ENCODE measurements at places on chromosomes 7 and 10. TPM values are rescaled to one million over a fixed set of nuclear protein-coding genes. Genes with fewer than 3 reads are reported as not detected.

DNA sequence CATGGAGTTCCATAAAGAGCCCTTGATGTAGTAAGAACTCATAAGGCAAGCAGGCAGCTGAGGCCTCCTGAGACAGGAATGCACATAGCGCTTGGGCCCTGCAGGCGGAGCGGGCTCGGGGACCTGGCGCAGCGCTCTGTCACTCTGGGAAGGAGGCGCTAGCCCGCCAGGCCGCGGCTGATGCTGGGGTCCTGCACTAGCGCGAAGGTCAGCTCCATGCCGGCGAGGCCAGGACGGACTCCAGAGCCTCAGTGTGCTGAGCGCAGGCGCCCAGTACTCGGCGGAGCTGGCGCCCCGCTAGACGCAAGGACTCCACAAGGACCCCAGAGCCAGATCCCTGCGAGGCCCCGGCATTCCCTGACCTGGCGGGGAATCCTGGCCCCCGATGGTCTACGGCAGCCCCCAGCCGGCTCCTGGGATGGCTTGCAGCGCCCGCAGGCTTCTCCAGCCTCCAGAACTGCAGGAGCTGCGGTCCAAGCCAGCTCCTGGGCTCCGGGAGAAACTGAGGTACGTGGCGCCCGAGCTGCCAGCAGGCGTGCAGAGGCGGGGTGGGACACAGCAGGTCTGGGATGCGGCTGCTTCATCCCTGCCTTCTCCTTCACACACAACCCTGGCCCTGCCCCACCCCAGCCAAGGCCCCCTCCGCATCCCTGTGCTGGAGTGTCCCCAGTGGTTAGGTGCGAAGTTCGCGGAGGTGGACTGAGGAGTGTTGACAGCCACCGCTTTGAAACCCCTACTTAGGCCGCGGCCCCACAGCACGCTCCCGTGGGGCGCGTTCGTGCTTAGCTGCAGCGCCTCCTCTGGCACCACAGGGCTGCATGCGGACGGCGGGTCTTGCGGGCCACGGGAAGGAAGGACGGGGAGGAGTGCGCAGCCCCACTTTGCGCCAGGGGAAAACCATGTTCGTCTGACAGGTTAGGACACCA lies 761.5 kb upstream of the POM121L12 start:
- no peaks in the 10 kb centered on the region for H3K4me1 ChIP-seq
- no peak overlapping the region for H3K27ac ChIP-seq
- no peak for DNase-seq
- no peak overlapping the region for H3K4me3 ChIP-seq

DNA sequence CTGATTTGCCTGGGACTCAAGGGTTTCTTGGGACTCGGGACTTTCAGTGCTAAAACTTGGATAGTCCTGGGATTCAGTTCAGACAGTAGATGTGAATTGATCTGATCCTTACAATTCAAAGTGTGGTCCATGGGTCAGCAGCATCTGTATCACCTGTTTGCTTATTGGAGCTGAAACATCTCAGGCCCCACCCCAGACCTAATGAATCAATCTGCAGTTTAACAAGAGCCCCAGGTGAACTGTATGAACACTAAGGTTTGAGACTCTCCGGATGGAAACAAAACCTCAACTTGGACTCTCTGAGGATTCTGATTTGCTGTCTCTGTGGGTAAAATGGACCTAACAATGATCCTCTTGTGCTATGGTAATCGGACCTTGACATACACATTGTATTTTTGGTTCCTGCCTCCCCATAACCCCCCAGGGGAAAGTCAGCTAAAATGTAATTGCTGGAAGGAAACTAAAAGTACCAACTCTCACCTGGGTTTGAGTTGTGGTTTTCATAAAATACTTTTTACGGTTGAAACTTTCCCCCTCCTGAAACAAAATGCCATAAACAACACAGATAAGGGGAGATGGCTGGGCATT lies 11.7 kb downstream of the CYP26A1 start:
- H3K4me1 ChIP-seq = peaks cover 3% of the 10 kb centered on the region
- H3K27me3 ChIP-seq = peaks cover 16% of the 10 kb centered on the region
- H3K4me3 ChIP-seq = no peak overlapping the region
- H3K27ac ChIP-seq = no peak overlapping the region

- no peak for DNase-seq
- no peak overlapping the region for H3K4me3 ChIP-seq
- no peaks in the 10 kb centered on the region for H3K27me3 ChIP-seq
- H3K36me3 ChIP-seq = peaks cover 37% of the 10 kb centered on the region
These were observed 4.0 kb downstream of the ZNF511 start for GRCh38 chr10:133312769-133313145.

- H3K4me3 ChIP-seq = no peak overlapping the region
- no peaks in the 10 kb centered on the region for H3K27me3 ChIP-seq
- H3K27ac ChIP-seq = no peak overlapping the region
- no peaks in the 10 kb centered on the region for H3K36me3 ChIP-seq
These were observed 19.3 kb downstream of the AOC1 start for GRCh38 chr7:150871601-150872000.

SFXN2 gene
- 11.3 TPM for total RNA-seq

EEF1AKMT2 gene
- 12.5 TPM for total RNA-seq

- H3K36me3 ChIP-seq = peaks cover 8% of the 10 kb centered on the region
- no peaks in the 10 kb centered on the region for H3K4me1 ChIP-seq
- DNase-seq = peak; percentile 7
- H3K27me3 ChIP-seq = no peaks in the 10 kb centered on the region
These were observed 61.1 kb downstream of the SGCE start for GRCh38 chr7:94594882-94595281.

- H3K27ac ChIP-seq = peak overlapping the region; percentile 39
- no peak for DNase-seq
- H3K4me3 ChIP-seq = no peak overlapping the region
- no peaks in the 10 kb centered on the region for H3K27me3 ChIP-seq
- H3K36me3 ChIP-seq = no peaks in the 10 kb centered on the region
These were observed 5.1 kb downstream of the PRXL2A start for GRCh38 chr10:80413271-80413996.

GJD4 gene
- total RNA-seq = not detected

DNA sequence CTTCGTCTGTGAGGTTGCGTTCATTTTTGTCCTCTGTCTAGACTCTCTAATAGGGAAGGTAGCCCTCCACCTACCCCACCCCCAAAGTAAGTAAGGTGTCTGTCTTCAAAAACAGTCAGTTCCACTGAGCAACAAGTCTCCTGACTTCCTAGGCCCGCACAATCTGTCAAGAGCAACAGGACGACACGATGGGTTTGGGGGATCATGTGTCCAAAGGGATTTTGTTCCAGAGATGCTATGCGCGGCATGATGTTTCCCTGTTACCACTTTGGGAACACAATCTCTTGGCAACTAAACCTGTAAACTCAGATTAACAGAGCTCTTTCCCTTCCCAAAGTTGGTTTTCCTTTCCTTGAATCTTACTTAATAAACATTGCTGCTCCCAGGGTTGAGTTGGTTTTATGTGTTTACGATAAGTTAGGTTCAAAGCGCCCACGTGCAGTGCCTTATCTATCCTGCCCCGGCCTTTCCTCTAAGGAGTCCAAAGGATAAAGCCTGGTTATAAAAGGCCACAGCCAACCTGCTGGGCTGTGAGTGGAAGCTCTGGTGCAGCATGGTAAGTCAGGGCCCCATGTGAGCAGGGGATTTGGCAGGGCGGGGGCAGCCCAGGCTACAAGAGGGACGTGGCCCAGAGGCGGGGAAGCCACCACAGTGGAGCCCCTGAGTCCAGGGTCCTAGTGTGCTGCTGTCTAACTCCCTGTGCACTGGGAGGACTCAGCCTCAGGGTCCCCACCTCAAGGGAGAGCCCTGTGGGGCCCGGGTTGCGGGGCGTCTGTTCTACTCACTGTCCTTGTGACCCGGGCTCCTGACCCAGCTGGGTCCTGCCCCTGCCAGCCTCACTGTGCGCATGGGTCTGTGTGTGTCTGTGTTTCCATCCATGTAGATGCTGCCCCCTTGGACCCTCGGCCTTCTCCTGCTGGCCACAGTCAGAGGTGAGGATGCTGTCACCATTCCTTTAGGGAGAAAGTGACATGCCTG lies at the start of gene PNLIPRP2:
TSS of gene PNLIPRP2 (plus strand) at position 531 of the 978 bp plus-strand sequence.
- H3K27ac ChIP-seq = no peak within 1 kb of the TSS
- peaks cover 6% of the 10 kb centered on the region for H3K4me1 ChIP-seq
- peak; percentile 88 for DNase-seq
- H3K27me3 ChIP-seq = no peaks in the 10 kb centered on the region

- no peaks in the 10 kb centered on the region for H3K27me3 ChIP-seq
- H3K4me3 ChIP-seq = no peak overlapping the region
- DNase-seq = no peak
- no peaks in the 10 kb centered on the region for H3K36me3 ChIP-seq
- no peaks in the 10 kb centered on the region for H3K4me1 ChIP-seq
These were observed 545.9 kb downstream of the SORCS1 start for GRCh38 chr10:106618646-106619045.

DNA sequence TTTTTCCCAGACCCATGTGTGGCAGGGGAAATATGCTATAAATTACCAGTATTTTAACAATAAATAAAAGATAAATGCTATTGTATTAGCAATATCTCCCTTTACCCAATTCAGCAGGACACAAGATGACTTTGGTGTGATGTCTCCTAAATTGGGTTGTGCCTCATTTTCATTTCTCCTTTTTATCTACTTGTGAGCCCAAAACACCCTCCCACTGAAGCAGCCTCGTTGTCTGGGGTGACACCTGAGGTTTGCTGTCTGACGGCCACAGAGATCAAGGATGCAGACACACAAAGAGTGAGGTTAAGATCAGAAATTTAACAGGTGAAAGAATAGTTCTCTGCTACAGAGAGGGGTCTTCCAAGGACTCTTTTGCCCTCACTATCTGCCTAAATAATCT lies 27.1 kb upstream of the CC2D2B start:
- no peak for DNase-seq
- peaks cover 7% of the 10 kb centered on the region for H3K36me3 ChIP-seq
- H3K27me3 ChIP-seq = no peaks in the 10 kb centered on the region
- no peak overlapping the region for H3K27ac ChIP-seq
- H3K4me3 ChIP-seq = no peak overlapping the region

OPALIN gene
- not detected for total RNA-seq

KDM7A gene
- 22.8 TPM for total RNA-seq

DNA sequence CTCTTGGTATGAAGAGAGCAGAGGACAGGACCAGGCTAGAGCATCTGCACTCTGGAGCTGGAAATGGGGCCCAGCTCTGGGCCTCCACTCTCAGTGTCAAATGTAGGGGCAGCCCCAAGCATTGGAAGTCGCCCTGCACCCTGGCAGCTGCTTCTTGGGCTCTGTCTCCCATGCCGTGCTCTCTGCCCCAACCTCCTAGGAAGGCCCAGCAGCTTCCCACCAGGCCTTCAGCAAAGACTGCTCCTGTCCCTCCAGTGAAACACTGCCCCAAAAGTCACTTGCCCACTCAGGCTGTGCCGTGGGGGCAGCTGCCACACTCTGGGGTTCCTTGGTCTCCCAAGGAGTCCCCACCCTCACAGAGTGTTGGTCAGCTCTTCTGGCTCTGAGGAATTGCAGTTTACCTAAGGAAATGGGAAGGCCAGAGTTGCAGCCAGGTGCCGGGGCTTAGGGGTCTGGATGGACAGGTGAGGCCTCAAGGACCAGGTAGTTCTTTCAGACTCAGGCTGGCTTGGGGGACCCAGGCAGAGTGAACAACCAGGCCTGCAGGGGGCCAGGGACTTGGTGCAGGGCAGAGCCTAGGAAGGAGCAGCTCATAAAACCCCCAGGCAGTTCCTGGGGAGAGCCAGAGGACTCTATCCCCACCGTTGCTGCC lies 9.4 kb upstream of the OPN4 start:
- H3K27me3 ChIP-seq = no peaks in the 10 kb centered on the region
- no peak overlapping the region for H3K27ac ChIP-seq
- H3K36me3 ChIP-seq = no peaks in the 10 kb centered on the region

- H3K4me3 ChIP-seq = no peak overlapping the region
- no peaks in the 10 kb centered on the region for H3K4me1 ChIP-seq
- H3K27me3 ChIP-seq = no peaks in the 10 kb centered on the region
- no peaks in the 10 kb centered on the region for H3K36me3 ChIP-seq
- H3K27ac ChIP-seq = no peak overlapping the region
These were observed 104.4 kb upstream of the FAM3C start for GRCh38 chr7:121500360-121501058.

MEOX2 gene
- total RNA-seq = not detected

GRCh38 chr7:150385302-150385723 lies 6.2 kb downstream of the ZNF775 start:
- no peak for DNase-seq
- no peak overlapping the region for H3K27ac ChIP-seq
- H3K36me3 ChIP-seq = peaks cover 4% of the 10 kb centered on the region
- no peak overlapping the region for H3K4me3 ChIP-seq
- H3K4me1 ChIP-seq = peaks cover 58% of the 10 kb centered on the region

DNA sequence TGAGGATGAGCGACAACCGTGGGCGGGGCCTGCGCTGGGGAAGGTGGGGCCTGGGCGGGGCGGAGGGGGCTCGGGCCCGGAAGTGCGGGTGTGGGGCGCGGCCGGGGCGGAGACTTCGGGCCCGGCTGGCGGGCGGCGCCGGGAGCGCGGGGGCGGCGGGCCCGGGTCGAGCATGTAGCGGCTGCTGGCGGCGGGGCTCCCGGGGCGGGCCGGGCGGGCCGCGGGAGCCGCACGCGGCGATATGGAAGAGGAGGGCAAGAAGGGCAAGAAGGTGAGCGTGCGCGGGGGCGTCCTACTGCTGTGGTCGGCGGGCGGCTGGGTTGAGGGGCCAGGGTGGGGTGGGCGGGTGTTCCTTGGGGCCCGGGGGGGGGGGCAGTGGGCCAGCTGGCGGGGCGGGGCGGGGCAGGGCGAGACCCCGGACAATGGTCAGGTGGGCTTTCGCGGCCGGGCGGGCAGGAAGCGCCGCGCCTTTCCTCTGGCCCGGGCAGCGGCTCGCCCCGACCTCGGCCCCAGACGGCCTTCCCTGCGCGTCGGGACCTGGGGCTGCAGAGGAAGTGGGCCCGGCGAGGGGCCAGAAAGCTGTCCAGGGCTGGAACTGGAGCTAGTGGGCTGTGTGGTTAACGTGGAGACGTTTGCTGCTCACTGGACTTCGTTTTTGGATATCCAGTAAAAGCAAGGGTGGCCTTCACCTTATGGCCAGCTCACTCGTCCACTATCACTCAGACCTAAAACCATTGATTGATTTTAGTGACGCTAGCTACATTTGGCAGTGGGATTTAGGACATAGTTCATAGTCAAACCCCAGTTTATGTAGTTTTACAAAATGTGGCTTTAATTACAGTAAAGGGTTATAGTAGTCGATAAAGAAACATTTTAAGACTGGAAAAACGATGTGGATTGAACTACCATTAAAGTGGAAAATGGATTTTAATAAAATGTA lies at the start of gene CCM2:
TSS of gene CCM2 (plus strand) at position 109 of the 940 bp plus-strand sequence. CDS start at position 242, 133 bp downstream.
- peak within 1 kb of the TSS; percentile 86 for H3K4me3 ChIP-seq
- no peaks in the 10 kb centered on the region for H3K27me3 ChIP-seq
- no peaks in the 10 kb centered on the region for H3K36me3 ChIP-seq
- DNase-seq = peak; percentile 79
- peaks cover 32% of the 10 kb centered on the region for H3K4me1 ChIP-seq
- H3K27ac ChIP-seq = peak within 1 kb of the TSS; percentile 94

Data from stomach (tissue), 19 donors.